ENCODE measurements at places on chromosomes 5 and 9.

DNA sequence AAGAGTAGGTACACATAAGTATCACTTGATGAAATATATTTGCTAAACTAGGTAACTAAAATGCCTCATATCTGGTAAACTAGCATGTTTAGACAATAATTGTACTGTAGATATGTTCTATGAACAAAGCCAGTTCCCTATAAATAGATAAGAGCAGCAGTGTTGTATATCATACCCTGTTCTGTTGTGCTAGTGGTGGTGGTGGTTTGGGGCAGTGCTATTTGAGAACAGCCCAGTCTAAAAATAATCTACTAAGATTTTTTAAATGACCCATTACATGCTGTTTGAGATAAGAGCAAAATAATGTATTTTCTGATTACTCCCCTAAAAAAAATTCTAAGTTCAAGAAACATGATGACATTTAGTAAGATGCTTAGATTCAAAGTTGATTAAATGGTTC is 829.2 kb upstream of the DMAC1 start:
- no peak for DNase-seq
- H3K4me1 ChIP-seq, result no peaks in the 10 kb centered on the region
- no peaks in the 10 kb centered on the region for H3K36me3 ChIP-seq

GRCh38 chr5:81766611-81767010 is 15.7 kb upstream of the SSBP2 start:
- H3K4me1 ChIP-seq, result peaks cover 2% of the 10 kb centered on the region
- no peak overlapping the region for H3K4me3 ChIP-seq
- no peak overlapping the region for H3K27ac ChIP-seq

GRCh38 chr9:133737071-133737773 is 930 bp downstream of the SARDH start:
- H3K36me3 ChIP-seq, result no peaks in the 10 kb centered on the region
- peaks cover 44% of the 10 kb centered on the region for H3K27me3 ChIP-seq
- DNase-seq, result no peak
- no peak overlapping the region for H3K4me3 ChIP-seq
- H3K27ac ChIP-seq, result no peak overlapping the region

DNA sequence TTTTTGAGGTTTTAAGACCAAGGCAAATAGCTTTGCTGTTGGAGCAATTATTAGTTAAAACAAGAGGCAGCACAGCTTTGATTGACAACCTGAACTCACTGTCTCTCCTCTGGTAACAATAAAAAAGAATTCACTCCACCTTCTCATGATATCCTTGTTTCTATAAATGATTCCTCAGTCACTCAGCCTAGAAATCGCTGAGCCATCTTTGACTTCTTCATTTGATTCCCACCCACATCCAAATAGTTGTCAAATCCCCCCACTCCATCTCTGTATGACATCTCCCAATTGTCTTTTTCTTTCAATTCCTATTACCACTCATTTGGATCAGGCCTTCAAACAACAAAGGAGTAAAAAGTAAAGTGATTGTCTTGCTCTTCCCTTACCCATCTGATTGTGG is 266.4 kb downstream of the MCTP1 start:
- peaks cover 2% of the 10 kb centered on the region for H3K4me1 ChIP-seq
- no peak overlapping the region for H3K27ac ChIP-seq
- DNase-seq, result no peak

DNA sequence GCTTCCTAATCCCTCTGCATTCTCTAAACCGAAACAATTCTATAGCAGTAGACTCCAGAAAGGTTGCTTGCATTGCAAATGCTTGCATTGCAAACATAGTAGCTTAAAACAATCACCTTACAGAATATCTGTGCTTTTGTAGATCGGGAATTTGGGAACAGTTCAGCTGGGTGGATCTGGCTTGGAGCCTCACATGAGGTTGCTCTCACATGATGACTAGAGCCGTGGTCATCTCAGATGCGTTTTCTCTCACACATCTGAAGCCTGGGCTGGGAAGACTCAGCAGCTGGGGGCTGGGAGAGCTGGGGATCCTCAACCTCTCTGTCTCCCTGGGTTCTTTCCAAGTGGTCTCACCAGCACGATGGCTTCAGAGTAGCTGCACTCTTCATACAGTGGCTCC is 127.8 kb downstream of the MSX2 start:
- DNase-seq, result no peak
- no peaks in the 10 kb centered on the region for H3K4me1 ChIP-seq
- H3K36me3 ChIP-seq, result no peaks in the 10 kb centered on the region
- H3K27me3 ChIP-seq, result no peaks in the 10 kb centered on the region
- H3K4me3 ChIP-seq, result no peak overlapping the region

DNA sequence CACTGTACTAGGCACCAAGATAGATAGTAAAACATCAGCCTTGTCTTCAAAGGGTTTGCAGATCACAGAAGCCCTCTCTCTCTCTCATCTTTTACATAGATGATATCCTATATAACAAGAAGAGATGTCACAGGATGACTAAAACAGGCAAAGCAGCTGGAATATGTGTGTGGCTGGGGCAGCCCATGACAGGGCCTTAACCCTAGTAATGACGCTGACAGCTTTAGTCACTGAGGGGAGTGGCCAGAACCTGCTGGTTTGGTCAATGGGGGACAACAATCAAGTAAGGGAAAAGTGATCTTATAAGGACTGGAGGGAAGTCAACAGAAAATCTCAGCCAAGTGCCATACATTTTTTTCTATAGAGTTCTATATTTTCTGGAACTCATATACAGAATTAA is 41.9 kb upstream of the RIC1 start:
- H3K36me3 ChIP-seq, result no peaks in the 10 kb centered on the region
- peak; percentile 91 for DNase-seq
- peaks cover 5% of the 10 kb centered on the region for H3K4me1 ChIP-seq
- H3K4me3 ChIP-seq, result no peak overlapping the region

- no peaks in the 10 kb centered on the region for H3K27me3 ChIP-seq
- no peak overlapping the region for H3K27ac ChIP-seq
Observed at GRCh38 chr9:17272536-17272935, 137.7 kb downstream of the CNTLN start.

DNA sequence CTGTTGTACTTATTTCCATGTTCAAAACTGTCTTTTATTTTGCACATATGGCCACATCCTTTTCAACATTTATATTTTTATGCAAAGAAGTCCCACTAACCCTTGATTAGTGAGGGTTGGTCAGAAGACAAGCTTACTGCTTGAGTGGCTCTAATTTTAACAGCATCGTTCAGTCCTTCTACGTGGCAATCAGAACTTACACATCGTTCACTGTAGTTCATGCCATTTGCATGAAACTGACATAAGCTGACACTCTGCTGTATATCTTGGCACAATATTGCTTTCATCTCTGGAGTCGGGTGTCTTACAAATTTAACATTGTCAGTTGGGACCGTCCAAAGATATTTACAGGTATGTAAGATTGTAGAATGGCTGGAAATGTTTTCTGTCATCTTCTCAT is 50.6 kb downstream of the MARCHF11 start:
- no peak overlapping the region for H3K4me3 ChIP-seq
- H3K27me3 ChIP-seq, result no peaks in the 10 kb centered on the region
- no peak for DNase-seq
- no peak overlapping the region for H3K27ac ChIP-seq
- H3K36me3 ChIP-seq, result no peaks in the 10 kb centered on the region

DNA sequence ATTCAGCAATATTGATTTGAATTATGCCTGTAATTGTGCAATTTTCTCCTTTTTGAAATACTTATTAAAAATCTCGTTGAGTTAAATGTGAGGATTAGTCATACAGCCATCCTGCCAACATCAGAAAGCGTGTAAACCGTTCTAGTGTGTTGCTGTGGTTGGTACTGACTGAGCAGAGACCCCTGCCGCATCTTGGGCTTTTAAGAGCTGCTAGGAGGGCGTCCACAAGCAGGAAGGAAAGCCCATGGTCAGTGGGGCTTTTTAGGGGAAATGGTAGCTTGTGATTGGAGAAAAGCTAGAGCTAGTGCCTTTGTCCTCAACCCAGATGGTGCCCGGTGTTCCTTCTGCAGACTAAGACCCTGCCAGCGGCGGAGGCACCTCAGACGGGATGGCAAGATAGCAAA is 1.3 kb downstream of the SDHA start:
- H3K27ac ChIP-seq, result no peak overlapping the region
- peaks cover 5% of the 10 kb centered on the region for H3K36me3 ChIP-seq
- H3K27me3 ChIP-seq, result no peaks in the 10 kb centered on the region
- peaks cover 6% of the 10 kb centered on the region for H3K4me1 ChIP-seq

- H3K4me1 ChIP-seq, result peaks cover 5% of the 10 kb centered on the region
- H3K27ac ChIP-seq, result no peak overlapping the region
- H3K36me3 ChIP-seq, result peaks cover 4% of the 10 kb centered on the region
- no peak overlapping the region for H3K4me3 ChIP-seq
- no peaks in the 10 kb centered on the region for H3K27me3 ChIP-seq
Observed at GRCh38 chr9:132077881-132078698, 1.6 kb downstream of the MED27 start.

DNA sequence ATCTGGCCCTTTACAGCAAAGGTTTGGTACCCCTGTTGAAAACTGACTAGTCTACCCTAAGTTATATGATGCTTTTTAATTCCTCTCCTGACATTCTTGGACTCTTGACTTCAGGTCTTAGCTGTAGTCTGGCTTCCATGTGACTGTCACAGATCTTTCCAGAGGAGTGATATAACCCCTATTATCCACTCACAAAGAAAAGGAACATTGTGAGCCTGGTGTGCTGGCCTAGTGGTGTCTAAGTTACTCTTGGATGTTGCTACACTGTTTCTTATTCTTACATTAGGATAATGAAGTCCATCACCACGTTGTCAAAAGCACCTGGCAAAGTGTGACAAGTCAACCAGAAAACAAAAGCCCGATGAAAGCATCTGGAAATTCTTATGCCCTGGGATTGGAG is 49.8 kb downstream of the RAD23B start:
- H3K36me3 ChIP-seq, result peaks cover 83% of the 10 kb centered on the region
- no peak overlapping the region for H3K27ac ChIP-seq
- no peak for DNase-seq
- H3K4me3 ChIP-seq, result no peak overlapping the region
- H3K27me3 ChIP-seq, result no peaks in the 10 kb centered on the region

GRCh38 chr5:134171972-134172371 is 4.8 kb downstream of the SKP1 start:
- no peak for DNase-seq
- no peaks in the 10 kb centered on the region for H3K4me1 ChIP-seq
- H3K36me3 ChIP-seq, result peaks cover 61% of the 10 kb centered on the region
- H3K4me3 ChIP-seq, result no peak overlapping the region
- H3K27me3 ChIP-seq, result no peaks in the 10 kb centered on the region
- no peak overlapping the region for H3K27ac ChIP-seq

DNA sequence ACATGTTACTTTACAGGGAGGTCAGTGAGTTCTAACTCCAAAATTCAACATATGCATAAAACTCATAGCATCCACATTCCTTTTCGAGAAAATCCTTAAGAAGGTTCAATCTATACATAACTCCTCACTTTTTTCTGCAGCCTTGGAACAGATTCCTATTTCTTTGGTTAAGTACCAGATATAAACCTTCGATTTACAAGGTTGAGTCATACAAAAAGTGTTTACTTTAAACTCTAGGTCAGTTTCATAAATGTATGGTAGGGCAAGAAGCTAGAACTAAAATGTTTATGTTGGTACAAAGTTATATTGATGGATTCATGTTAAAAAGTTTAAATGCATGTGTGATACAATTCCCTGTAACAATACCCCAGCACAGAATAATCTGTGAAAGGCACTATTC is 19.4 kb downstream of the CDKN2AIPNL start:
- H3K27ac ChIP-seq, result no peak overlapping the region
- DNase-seq, result peak; percentile 43
- H3K27me3 ChIP-seq, result no peaks in the 10 kb centered on the region
- no peaks in the 10 kb centered on the region for H3K4me1 ChIP-seq

- H3K36me3 ChIP-seq, result no peaks in the 10 kb centered on the region
- H3K4me3 ChIP-seq, result no peak overlapping the region
- no peak for DNase-seq
- peaks cover 26% of the 10 kb centered on the region for H3K27me3 ChIP-seq
Observed at GRCh38 chr9:116868201-116868600, 181.1 kb downstream of the TRIM32 start.

GRCh38 chr5:94066437-94067207 is 325.2 kb upstream of the POU5F2 start:
- peaks cover 7% of the 10 kb centered on the region for H3K36me3 ChIP-seq
- no peak overlapping the region for H3K27ac ChIP-seq

GRCh38 chr5:74424162-74424868 is 216.2 kb downstream of the ENC1 start:
- no peaks in the 10 kb centered on the region for H3K36me3 ChIP-seq
- no peak overlapping the region for H3K4me3 ChIP-seq
- H3K27me3 ChIP-seq, result no peaks in the 10 kb centered on the region
- H3K4me1 ChIP-seq, result no peaks in the 10 kb centered on the region
- no peak overlapping the region for H3K27ac ChIP-seq

DNA sequence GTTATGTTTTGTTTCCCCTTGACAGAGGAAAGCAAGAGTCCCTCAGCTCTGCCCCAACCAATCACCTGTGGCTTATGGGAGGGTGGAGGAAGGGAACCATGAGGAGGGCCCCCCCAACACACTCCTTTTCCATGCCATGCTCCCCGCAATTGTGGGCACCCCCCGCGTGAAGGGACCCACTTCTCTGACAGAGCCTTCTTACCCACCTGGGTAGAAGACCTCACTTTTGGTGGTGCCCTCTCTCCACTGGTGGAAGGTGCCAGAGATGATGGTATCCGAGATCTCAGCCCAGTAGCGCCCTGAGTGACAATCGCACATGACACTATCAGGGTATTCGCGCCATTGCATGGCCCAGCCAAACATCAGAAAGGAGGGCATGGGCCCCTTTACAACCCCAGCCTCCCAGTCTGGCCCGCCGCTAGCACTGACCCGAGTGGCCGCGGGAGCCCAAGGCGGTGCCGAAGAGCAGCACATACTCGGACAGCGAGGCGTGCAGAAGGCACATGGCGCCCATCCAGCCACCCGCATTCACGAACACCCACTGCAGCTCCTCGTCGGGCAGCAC is 714 bp downstream of the SIGMAR1 start:
- H3K27ac ChIP-seq, result no peak overlapping the region
- peaks cover 3% of the 10 kb centered on the region for H3K27me3 ChIP-seq
- peaks cover 13% of the 10 kb centered on the region for H3K36me3 ChIP-seq
- peaks cover 19% of the 10 kb centered on the region for H3K4me1 ChIP-seq
- peak overlapping the region; percentile 88 for H3K4me3 ChIP-seq
- DNase-seq, result no peak

DNA sequence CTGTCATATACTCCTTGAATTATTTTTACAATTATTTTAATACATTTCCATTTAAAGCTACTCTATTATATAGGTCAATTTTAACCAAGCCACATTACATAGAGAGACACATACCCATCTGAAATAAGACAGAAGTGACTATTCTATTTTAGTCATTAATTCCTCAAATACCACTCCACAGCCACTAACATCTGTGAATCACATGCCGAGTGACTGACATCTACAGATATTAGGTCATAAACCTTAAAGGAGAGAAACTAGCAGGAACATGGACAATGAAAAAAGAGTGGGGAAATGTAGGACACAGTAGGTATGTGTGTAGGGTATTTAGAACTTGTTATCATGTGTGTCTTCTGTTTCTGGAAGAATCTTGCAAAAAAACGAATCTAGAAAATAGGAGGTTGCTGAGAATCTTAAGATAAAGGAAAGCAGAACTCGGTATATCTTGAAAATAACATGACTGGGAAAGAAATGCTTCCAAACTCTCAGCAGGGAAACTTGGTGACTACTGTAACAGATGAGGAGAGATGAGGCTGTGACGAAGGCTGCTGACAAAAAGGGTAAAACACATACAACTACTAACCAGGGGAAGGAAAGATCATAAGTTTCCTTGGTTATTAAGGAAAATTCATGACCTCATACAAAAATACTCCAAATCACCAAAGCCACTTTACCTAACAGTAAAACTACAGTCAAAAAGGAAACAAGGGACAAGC is 84.6 kb downstream of the PLPP1 start:
- DNase-seq, result peak; percentile 38
- H3K36me3 ChIP-seq, result no peaks in the 10 kb centered on the region
- H3K27ac ChIP-seq, result peak overlapping the region; percentile 23
- peaks cover 1% of the 10 kb centered on the region for H3K4me1 ChIP-seq

Measured in mesenchymal stem cell (in vitro differentiated cells and primary cell).